Right lung (tissue), 10 donors: ENCODE measurements at places on chromosomes 4 and X. TPM values are rescaled to one million over a fixed set of nuclear protein-coding genes. Genes with fewer than 3 reads are reported as not detected.

DNA sequence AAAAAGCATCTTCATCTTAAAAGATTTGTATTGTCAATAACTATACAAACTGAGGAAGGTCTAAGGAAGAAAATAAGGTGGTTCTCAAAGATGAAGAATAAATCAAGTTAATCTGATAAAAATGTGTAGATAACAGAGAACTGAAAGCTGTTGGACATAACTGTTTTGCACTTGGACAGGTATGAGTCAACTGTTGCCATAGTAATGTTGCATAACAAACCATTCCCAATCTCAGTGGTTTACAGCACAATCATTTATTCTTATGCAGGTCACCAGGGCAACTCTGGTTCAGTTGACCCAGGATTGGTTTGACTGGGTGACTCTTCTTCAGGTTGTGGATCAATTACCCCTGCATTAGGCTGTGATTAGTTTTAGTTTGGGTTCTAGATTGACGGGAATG, 2197.7 kb downstream of the ARAP2 start:
- DNase-seq = no peak

- DNase-seq = no peak
Observed at GRCh38 chr4:82975792-82976191, 34.8 kb downstream of the LIN54 start.

- DNase-seq = no peak
Observed at GRCh38 chrX:506341-506740, 119.6 kb upstream of the PPP2R3B start.

DNA sequence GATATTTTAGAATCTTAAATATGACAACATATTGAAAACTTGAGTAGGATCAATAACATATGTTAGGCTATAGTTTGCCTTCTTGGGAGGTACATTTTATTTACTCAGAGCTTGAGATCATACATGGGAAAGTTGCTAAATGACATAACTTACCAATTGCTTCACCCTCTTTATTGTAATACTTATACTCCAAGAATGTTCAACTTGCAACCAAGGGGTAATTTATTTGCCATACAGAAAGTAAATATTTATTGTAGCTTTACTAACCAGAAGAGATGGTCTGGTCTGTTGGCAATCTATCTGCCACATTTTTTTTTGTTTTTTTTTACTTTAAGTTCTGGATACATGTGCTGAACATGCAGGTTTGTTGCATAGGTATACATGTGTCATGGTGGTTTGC, 426.6 kb downstream of the ARHGAP24 start:
- peak; percentile 37 for DNase-seq

The TCEAL6 gene
- not detected for polyA plus RNA-seq

GRCh38 chr4:26788341-26788733, 72.3 kb upstream of the STIM2 start:
- DNase-seq = no peak

- DNase-seq = no peak
Observed at GRCh38 chr4:153252122-153252521, 47.9 kb downstream of the TRIM2 start.

DNA sequence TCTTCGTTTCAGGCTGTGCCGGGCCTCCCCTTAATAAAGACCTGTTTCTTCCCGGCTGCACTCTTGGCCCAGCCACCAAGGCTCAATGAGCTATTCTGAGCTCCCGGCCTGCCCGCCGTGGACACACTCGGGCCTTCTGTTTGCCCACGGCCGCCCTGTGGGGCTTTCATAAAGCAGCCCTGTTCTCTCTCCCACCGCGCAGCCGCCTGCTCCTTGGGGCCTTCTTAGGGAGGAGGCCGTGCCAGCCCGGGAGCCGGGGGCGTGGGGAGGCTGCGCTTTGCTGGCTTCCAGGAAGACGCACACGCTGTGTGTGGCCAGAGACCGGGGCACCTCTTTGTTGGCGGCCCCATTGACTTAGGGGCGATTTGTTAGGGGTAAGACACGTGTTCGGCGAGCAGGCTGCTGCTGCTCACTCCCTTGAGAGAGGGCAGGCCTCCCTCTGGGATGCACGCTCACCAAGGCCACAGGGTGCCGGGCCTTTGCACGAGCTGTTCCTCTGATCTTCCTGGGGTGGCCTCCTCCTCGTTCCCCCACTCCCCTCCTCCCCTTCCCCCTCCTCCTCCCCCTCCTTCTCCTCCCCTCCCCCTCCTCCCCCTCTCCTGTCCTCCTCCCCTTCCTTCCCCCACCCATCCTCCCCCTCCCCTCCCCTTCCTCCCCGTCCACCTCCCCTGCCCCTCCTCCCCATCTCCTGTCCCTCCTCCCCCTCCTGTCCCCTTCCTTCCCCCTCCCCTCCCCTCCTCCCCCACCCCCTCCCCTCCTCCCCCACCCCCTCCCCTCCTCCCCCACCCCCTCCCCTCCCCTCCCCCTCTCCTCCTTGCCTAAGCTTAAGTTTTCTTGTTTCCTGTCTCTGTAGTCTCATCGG, 11.3 kb downstream of the BLOC1S4 start:
- peak; percentile 58 for DNase-seq

DNA sequence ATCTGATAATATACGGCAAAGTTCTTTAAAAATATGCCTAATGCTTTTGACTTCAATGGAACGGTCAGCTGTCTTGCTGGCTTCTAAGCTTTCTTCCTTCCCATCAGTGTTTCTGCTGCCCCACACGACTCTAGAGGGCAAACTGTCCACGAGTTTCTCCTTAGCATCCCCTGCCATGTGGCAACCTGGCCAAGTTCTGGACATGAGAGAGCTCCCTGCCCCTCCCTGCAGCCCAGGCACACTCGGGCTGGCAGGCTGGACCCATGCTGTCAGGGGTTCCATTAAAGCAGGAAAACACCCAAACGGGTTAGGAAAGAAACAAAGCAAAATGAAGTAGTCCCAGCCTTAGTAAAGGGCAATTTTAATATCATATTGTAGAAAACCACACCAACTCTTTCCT, 38.8 kb downstream of the KDR start:
- DNase-seq = no peak

- no peak for DNase-seq
Observed at GRCh38 chr4:7323872-7324650, 110.7 kb downstream of the PSAPL1 start.

- DNase-seq = peak; percentile 59
Observed at GRCh38 chr4:185721190-185722028, 90.6 kb downstream of the SORBS2 start.

GRCh38 chrX:110032534-110033147, 29.7 kb downstream of the TMEM164 start:
- DNase-seq = no peak

The ABCG2 gene
- 14.8 TPM for polyA plus RNA-seq

The UGT2B15 gene
- polyA plus RNA-seq = 0.87 TPM

GRCh38 chr4:184833046-184833838, 7.5 kb upstream of the ACSL1 start:
- no peak for DNase-seq

The EPGN gene
- 0.54 TPM for polyA plus RNA-seq

DNA sequence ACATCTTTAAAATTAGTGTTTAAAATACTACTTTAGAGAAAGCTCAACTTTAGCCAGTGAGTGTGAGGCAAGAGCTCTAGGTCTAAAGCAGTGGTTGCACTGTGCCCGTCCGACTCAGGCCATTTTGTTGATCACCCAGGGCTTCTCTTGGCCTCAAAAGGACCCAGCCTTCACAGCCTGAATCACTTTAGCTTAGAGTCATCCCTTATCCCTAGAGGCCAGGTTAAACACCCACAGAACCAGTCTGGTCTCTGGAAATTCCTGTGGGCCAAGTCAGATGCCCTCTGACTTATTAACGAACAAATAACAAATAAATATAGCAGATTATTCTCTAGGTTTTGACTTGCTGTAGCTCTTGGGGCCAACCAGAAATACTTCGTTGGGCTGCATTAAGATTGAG, 102.3 kb downstream of the WWC2 start:
- DNase-seq = no peak

The GPR50 gene
- not detected for polyA plus RNA-seq

DNA sequence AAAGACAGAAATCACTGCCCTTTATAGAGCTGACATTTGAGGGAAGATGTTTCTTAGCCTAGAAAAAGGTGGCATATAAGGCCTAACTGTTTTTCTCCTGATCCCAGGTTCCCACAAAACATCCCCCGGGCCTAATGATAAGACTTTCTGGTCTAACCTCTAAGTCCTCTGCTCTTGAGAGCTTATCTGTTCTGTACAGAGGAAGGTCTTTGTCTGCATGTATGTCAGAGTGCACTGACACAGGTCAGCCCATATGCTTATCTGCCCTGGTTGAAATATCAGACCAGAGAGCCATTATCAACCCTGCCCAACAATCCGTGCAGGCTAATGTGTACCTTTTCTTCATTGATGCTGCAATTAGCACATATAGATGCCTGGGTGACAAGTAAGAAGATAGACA, 76.2 kb downstream of the ARHGEF9 start:
- no peak for DNase-seq

GRCh38 chr4:82983444-82983843, 27.2 kb downstream of the LIN54 start:
- DNase-seq = no peak

The SSX3 gene
- polyA plus RNA-seq = not detected
